Colonic mucosa (tissue), 4 donors: ENCODE measurements at places on chromosomes 6 and 20. TPM values are rescaled to one million over a fixed set of nuclear protein-coding genes. Genes with fewer than 3 reads are reported as not detected.
A peak's percentile ranks its signal among the peaks of the same experiment; 100 is the strongest.

- no peak overlapping the region for H3K4me3 ChIP-seq
- no peaks in the 10 kb centered on the region for H3K4me1 ChIP-seq
- H3K27ac ChIP-seq, result no peak overlapping the region
These were observed 57.9 kb upstream of the RCAN2 start for GRCh38 chr6:46549155-46549554.

DNA sequence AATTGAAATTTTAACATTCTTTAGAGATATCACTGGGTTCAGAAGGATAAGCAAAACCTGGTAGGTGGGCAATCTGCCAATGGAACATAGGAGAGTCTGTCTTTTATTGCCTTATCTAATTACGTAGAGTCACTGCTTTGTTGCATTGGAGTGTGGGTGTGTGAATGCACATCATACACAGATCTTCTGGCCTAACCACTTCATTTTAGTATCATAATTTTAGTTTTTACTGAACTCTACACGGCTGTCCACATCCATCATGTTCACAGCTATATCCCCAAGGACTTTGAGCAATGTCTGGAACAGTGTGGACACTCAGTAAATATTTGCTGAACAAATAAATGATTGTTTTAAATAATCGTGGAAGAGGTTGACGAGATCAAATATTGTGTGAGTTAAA is 104.6 kb upstream of the AKIRIN2 start:
- peak; percentile 39 for DNase-seq
- H3K36me3 ChIP-seq, result no peaks in the 10 kb centered on the region
- H3K27ac ChIP-seq, result peak overlapping the region; percentile 8
- H3K4me3 ChIP-seq, result no peak overlapping the region
- no peaks in the 10 kb centered on the region for H3K27me3 ChIP-seq

Gene PTCRA
- not detected for total RNA-seq

Gene FNDC1
- 0.05 TPM for total RNA-seq

- H3K27ac ChIP-seq, result no peak overlapping the region
- H3K27me3 ChIP-seq, result no peaks in the 10 kb centered on the region
- DNase-seq, result peak; percentile 61
These were observed 8.9 kb downstream of the EHMT2 start for GRCh38 chr6:31888276-31889258.

DNA sequence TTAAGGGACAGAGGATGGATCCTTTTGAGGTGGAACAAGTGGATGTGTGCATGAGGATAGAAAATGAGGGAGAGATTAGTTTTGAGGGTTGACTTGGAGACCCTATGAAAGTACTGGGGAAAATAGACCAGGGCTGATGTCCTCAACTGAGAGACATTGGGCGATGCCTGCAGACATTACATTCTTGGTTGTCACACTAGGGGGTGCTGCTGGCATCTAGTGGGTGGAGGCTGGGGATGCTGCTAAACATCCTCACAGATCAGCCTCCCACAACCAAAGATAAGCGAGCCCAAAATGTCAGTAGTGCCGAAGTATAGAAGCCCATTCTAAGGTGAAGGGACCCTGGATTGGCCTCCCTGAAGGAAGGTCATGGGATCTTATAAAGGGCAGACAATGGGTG is 63.3 kb downstream of the MOCS1 start:
- H3K36me3 ChIP-seq, result no peaks in the 10 kb centered on the region
- no peak for DNase-seq
- H3K4me1 ChIP-seq, result no peaks in the 10 kb centered on the region
- H3K27ac ChIP-seq, result no peak overlapping the region
- no peak overlapping the region for H3K4me3 ChIP-seq

GRCh38 chr6:63676412-63677114 is 41.0 kb downstream of the PHF3 start:
- no peaks in the 10 kb centered on the region for H3K36me3 ChIP-seq
- H3K4me1 ChIP-seq, result no peaks in the 10 kb centered on the region
- no peaks in the 10 kb centered on the region for H3K27me3 ChIP-seq
- no peak for DNase-seq
- peak overlapping the region; percentile 64 for H3K27ac ChIP-seq
- no peak overlapping the region for H3K4me3 ChIP-seq

- no peaks in the 10 kb centered on the region for H3K4me1 ChIP-seq
- H3K36me3 ChIP-seq, result no peaks in the 10 kb centered on the region
- no peak overlapping the region for H3K4me3 ChIP-seq
- H3K27ac ChIP-seq, result no peak overlapping the region
- no peaks in the 10 kb centered on the region for H3K27me3 ChIP-seq
These were observed 21.4 kb downstream of the SLC12A5 start for GRCh38 chr20:46050444-46050843.

- no peak overlapping the region for H3K4me3 ChIP-seq
- H3K27ac ChIP-seq, result no peak overlapping the region
- no peak for DNase-seq
- H3K27me3 ChIP-seq, result no peaks in the 10 kb centered on the region
- no peaks in the 10 kb centered on the region for H3K36me3 ChIP-seq
These were observed 31.3 kb upstream of the HEY2 start for GRCh38 chr6:125718109-125718508.

DNA sequence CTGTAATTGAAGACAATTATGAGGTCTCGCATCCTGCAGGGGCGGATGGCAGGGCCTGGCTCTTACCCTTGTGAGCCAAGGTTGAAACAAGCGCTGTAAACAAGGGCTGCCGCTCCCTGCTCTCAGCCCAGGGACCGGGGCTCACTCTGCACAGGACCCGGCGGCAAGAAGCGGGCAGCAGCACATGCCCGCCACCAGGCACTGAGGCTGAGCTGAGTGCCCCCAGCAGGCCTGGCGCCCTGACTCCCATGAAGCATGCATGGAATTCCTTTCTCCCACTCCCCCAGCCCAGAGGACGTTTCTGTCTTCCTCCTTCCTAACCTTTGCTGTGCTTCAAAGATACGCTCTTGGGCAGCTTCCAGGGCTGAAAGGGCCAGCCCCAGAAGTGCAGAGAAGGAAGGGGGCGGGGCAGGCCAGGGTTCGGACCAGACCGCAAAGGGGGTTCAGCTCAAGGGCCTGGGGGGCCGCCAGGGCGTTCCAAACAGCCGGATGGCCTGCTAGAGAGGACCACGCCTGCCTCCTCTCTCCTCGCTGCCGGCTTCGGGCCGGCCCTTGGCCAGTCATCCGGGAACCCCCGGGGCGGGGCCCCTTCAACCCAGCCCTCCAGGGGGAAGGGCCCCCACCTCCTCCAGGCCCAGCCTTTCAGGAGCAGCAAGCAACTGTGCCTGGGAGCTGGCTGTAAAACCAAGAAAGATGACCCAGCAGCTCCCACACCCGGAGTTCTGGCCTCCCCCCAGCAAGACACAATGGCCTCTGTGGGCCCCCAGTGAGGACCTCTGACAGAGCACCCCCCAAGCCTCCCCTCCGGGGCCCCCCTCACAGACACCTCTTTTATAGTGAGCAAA is 109.9 kb downstream of the NOL4L start:
- peak overlapping the region; percentile 21 for H3K4me3 ChIP-seq
- H3K4me1 ChIP-seq, result peaks cover 75% of the 10 kb centered on the region
- H3K27me3 ChIP-seq, result no peaks in the 10 kb centered on the region
- H3K36me3 ChIP-seq, result peaks cover 5% of the 10 kb centered on the region
- H3K27ac ChIP-seq, result peak overlapping the region; percentile 95

Gene LGSN
- total RNA-seq, result 13.2 TPM

Gene IMPG1
- total RNA-seq, result not detected

Gene PRSS35
- total RNA-seq, result 0.11 TPM

- no peaks in the 10 kb centered on the region for H3K36me3 ChIP-seq
- no peaks in the 10 kb centered on the region for H3K27me3 ChIP-seq
- peak; percentile 85 for DNase-seq
- H3K4me3 ChIP-seq, result no peak overlapping the region
- peak overlapping the region; percentile 34 for H3K27ac ChIP-seq
These were observed 20.9 kb downstream of the MAP1LC3A start for GRCh38 chr20:34579191-34579978.

GRCh38 chr20:33859157-33859695 is 48.1 kb downstream of the CHMP4B start:
- no peaks in the 10 kb centered on the region for H3K4me1 ChIP-seq
- H3K27me3 ChIP-seq, result no peaks in the 10 kb centered on the region
- H3K4me3 ChIP-seq, result no peak overlapping the region
- H3K36me3 ChIP-seq, result peaks cover 7% of the 10 kb centered on the region

Gene BMP5
- total RNA-seq, result 3.2 TPM

- no peak overlapping the region for H3K27ac ChIP-seq
- H3K4me3 ChIP-seq, result no peak overlapping the region
- H3K36me3 ChIP-seq, result no peaks in the 10 kb centered on the region
- no peaks in the 10 kb centered on the region for H3K4me1 ChIP-seq
- no peak for DNase-seq
These were observed 16.7 kb downstream of the TRMT11 start for GRCh38 chr6:126002755-126003679.

Gene COX4I2
- total RNA-seq, result not detected
